Glutamatergic neuron (in vitro differentiated cells): ENCODE measurements at places on chromosomes 11 and 22.

GRCh38 chr11:3135481-3136440 lies 29.3 kb downstream of the OSBPL5 start:
- DNase-seq, result peak; percentile 19

DNA sequence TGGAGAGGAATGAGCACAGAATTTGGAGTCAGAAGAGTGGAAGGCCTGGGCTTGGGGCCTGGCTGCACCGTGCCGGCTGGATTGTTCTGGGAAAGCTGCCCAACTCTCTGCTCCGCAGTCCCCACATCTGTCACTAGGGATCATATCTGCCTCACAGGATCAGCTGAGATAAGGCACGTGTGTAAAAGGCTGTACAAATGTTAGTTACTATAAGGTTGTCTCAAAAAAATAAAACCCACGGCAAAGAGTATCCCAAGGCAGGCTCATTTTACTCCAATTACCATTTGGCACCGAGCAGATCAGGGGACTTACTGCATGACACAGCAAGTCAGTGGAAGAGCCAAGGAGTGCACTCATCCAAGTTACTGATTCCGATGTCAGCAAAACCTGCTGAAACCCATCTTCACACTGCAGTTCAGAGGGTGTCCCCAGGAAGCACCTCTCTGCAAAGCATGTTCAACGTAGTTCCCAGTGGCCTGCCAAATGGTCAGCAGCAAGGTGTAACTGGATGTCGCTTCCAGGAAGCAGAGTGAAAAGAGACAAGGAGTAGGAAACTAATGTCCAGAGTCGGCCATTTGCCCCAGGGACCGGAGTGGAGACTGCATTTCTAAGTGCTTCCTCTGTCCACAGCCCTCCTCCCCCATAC lies 18.1 kb upstream of the MRTFA start:
- peak; percentile 52 for DNase-seq

DNA sequence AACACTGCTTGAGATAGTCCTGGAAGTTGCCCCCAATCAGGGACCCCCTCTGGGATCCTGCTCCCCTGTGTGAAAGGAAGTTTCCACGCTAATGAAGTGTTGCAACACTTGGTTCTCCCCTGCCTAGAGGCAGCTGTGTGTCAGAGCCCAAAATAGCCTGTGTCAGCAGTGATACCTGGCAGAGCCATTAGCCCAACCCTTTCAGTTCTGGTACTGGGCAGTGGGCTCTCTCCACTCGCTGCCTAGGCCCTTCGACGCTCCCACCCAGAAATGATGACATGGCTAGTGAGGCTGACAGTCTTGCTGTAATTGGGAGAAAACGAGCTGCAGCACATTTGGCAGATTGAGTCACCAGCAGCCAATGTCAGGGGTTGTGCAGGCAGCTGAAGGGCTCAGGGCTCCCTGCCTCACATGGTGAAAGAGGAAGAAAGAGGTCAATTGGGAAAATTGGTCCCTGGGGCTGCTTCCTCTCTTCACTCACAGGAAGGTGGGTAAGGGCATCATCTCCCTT lies 1.4 kb upstream of the NXF1 start:
- no peak for DNase-seq

DNA sequence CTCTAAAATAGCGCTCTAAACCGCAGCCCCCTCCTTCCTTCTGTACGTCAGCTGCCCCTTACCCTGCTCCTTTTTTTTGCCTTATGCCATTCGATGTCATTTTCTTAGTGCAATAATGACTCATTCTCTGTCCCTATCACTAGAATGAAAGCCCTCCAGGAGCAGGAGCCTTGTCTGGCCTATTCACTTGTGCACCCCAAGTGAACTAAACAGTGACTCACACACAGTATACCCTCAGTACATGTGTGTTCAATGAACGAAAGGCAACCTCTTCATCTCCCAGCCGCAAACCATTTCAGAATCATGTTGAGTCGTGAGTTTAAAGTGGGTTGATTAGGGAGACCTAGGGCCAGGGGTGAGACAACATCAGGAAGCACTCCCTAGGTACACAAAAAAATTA lies 50.7 kb upstream of the SPATA19 start:
- no peak for DNase-seq

GRCh38 chr22:29072979-29073617 lies at the start of gene KREMEN1:
TSS of gene KREMEN1 (plus strand) at chr22:29073035. CDS start at chr22:29073131, 96 bp downstream.
- DNase-seq, result peak; percentile 35

- no peak for DNase-seq
Observed at GRCh38 chr11:2342981-2343380, 34.1 kb upstream of the CD81 start.

DNA sequence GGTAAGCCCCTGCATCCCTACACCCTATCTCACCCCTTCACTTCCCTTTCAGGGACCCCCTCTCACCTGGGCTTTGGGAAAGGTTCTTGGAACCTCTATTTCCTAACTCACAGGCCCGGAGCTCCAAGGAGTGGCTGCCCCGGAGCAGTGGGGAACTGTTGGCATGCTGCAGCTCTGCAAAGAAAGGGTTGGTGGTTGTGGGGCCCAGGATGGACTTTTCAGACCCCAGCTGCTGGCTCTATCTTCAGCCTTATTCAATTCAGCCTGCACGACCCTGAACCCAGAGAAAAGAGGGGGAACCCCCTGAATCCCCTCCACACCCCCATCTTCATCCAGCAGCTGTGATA lies 10.0 kb downstream of the ROBO4 start:
- DNase-seq, result no peak

GRCh38 chr11:134664447-134665187 lies 252.6 kb upstream of the B3GAT1 start:
- no peak for DNase-seq

- peak; percentile 12 for DNase-seq
Observed at GRCh38 chr22:29218758-29219408, 13.2 kb downstream of the EMID1 start.

- DNase-seq, result peak; percentile 84
Observed at GRCh38 chr11:129279326-129280026, 87.4 kb upstream of the ARHGAP32 start.

DNA sequence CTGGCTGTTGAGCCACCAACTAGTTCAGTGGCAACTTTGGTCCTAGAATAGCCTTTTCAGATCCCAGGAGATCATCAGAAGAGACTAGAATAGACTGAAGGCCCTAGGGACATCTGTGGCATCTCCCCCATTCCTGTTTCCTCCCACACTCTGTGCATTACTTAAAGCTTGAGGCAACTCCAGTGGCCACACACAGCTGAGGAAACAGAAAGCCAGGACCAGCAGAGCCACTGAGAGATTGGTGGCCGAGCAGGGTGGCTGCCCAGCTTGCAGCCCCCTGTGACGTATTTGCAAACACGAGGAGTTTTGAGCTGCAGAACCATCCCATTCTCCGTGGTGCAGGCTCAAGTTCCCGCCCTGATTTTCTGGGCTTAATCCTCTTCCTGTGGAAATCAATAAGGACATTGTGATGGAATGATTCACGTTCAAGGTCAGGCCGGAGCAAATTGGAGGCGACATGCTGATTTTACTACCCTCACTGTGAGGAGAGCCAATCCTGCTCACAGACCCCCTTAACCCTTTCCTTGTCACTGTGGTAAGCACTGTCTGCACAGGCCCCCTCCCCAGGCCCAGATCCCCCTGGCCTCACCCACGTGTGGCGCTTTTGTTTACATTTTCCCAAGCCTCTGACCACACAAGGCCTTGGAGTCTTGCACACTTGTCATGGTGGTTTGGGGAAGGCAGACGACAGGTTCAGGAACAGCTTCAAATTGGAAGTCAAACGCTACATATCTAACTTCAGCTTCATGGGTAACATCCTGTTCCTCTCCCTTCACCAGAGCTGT lies 69.1 kb upstream of the MYOD1 start:
- no peak for DNase-seq

DNA sequence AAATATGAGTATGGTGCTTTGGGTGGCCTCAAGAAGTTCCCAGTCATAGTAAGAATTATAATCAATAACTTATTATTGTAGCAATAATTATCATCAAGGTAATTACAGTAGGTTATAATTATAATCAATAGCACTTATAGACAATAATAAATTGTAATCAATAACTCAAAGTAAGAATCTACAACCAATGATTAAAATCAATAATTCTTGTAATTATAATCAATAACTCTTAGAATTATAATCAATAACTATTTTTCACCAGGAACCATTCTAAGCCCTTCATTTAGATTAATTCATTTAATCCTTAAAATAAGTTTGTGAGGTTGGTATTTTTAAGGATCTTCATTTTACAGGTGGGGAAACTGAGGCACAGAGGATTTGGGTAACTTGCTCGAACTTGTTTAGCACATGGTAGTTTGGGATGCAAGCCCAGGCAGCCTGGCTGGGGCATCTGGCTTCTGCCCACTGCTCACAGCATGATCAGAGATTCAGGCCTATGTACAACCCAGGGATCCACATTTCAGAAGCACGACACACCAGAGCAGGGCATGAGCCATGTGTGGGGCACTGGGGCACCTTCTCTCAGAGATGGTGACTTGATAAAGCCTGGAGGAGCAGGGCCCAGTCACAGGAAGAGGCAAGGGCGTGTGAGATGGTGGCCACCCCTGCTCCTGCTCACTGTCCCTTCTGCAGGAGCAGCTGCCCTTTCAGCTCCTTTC lies 46.6 kb downstream of the SLC1A2 start:
- DNase-seq, result no peak

GRCh38 chr11:108985236-108985944 lies 320.5 kb downstream of the DDX10 start:
- DNase-seq, result no peak

- DNase-seq, result peak; percentile 55
Observed at GRCh38 chr22:29071261-29072045, 1.4 kb upstream of the KREMEN1 start.

- DNase-seq, result no peak
Observed at GRCh38 chr11:105230586-105230985, 91.0 kb upstream of the CARD18 start.

- no peak for DNase-seq
Observed at GRCh38 chr11:35235936-35236666, 97.1 kb downstream of the CD44 start.

DNA sequence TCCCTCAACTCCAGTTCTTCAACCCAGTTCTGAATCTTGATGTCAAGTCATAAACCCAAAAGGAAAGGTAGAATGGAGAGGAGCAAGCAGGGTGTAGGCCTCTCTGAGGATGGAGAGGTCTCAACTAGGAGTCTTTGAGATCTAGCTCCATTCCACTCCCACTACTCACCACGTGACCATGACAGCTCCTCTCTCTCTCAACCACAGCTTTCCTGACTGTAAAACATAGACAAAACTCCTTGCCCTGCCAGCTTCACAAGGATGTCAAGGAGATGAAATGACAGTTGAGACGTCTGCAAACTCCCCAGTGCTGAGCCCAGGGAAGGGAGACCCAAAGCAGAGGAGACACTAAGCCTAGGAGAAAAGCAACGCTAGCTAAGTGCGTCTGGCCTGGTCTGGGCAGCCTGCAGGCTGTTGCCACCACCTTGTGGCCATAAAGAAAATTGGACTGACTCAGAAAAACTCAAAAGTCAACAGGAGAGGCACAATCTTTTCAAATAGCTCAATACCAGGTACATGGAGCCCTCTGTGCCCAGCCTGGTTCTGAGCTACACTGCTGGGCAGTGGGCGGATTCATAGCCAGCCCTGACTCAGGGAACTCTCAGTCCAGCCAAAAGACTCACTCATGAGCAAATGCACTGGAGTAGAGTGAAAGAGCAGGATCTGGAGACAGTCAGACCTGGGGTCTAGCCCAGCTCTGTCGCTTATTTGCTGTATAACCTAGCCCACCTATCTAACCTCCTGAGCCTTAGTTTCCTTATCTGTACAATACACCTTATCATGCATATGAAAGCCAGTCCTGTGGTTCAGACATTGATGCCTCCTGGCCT lies 3.4 kb downstream of the CLPB start:
- DNase-seq, result peak; percentile 52

- DNase-seq, result no peak
Observed at GRCh38 chr22:45644714-45645113, 26.9 kb upstream of the ATXN10 start.

- no peak for DNase-seq
Observed at GRCh38 chr22:50625131-50625567, 2.8 kb downstream of the ARSA start.

DNA sequence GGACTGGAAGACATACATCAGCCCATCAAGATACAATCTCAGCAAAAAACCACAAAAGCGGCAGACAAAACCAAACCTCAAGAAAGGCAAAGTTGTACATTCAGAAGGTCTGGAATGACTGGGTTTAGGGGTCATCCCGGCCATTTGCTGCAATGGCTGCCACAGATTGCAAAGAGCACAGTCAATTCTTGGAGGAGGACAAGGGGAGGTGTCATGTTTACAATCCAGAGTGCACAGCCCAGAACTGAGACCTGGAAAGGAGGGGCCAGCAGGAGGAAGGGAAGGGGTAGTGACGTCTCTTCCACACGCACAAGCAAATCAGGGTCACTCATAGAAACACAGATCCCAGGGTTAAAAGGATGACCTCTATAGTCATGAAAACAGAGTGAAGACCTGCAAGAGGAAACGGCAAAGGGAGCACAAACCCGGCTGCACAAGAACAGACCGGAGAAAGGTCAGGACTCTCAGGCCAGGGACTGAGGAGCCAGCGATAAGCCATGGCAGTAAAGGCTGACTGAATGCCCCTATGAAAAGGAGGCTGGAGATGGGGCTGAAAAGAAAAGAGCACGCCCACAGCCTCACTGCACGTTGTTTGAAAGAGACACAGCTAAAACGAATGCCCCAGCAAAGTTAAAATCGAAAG lies 18.2 kb upstream of the MUC5AC start:
- DNase-seq, result no peak

- DNase-seq, result no peak
Observed at GRCh38 chr11:69375316-69376154, 81.6 kb downstream of the MYEOV start.

- no peak for DNase-seq
Observed at GRCh38 chr11:969651-970205, 44.1 kb downstream of the AP2A2 start.

DNA sequence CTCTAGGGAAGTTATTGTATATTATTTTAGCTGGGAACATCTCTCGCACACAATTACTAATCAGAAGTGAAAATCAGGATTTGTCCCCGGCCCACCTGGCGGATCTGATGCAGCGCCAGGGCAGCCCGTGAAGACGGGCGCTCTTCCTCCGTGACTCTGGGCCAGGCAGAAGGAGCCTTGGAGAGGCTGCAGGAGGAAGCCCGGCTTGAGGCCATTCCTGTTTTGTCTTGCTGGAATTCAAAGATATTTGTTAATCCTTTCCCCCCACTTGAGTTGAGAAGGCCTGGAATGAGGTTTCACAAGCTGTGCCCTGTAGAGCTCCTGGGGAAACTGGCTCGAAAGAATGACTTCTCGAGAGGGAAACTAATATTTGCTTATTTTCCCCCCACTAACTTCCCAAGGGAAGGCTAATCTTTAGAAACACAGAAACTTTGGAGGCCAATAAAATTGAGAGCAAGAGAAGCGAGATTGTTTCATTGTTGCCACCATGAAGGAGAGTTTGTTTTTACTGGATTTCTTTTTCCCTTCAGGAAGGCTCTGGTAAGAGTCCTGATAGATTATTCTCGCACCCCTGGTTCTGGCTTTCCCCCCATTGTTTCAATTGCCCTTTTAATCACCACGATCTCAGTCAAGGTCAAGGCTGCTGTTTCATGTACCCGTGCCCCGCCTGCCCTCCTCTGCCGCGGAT lies 92.8 kb upstream of the SEPTIN5 start:
- DNase-seq, result no peak
